Activated T-helper 1 cell treated with anti-CD3 and anti-CD28 coated beads, Interleukin-12 subunit alpha, Interleukin-12 subunit beta, Interleukin-2, Interleukin-4 antibody, amounts not matched to agents 30 ng/mL and 10 ng/mL and 1 ng/mL, durations not matched to agents 14 hours and 24 hours and 36 hours (primary cell): ENCODE measurements at places on chromosomes 12 and 14. TPM values are rescaled to one million over a fixed set of nuclear protein-coding genes. Genes with fewer than 3 reads are reported as not detected.

DNA sequence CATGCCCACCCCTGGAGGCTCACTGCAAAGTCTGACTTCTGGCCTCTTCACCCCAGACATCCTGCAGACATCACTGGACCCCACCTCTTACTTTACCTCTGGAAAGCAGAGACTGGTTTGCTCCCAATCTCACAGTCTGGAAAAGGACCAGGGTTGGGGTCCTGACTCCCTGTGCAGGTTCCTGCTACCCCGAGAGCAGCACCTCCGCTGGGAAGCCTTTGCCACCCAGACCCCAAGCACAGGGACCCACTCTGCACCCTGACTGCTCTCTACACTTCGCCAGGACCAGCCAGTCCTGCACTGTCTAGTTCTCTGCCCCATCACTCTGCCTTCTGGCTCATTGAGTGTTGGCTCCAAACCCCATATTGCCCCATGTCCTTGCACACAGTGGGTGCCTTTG lies 16.0 kb downstream of the FOXN4 start:
- no peak overlapping the region for H3K4me3 ChIP-seq
- no peak overlapping the region for H3K27ac ChIP-seq
- H3K27me3 ChIP-seq = peaks cover 15% of the 10 kb centered on the region
- no peaks in the 10 kb centered on the region for H3K4me1 ChIP-seq
- no peak for DNase-seq
- H3K36me3 ChIP-seq = no peaks in the 10 kb centered on the region

GRCh38 chr14:55867719-55868118 lies 250.5 kb upstream of the PELI2 start:
- H3K27me3 ChIP-seq = peaks cover 33% of the 10 kb centered on the region
- no peaks in the 10 kb centered on the region for H3K36me3 ChIP-seq
- no peak overlapping the region for H3K4me3 ChIP-seq
- no peak for DNase-seq

GRCh38 chr12:100955139-100955538 lies 160.6 kb downstream of the ANO4 start:
- H3K4me1 ChIP-seq = no peaks in the 10 kb centered on the region
- no peak overlapping the region for H3K27ac ChIP-seq
- H3K4me3 ChIP-seq = no peak overlapping the region
- DNase-seq = no peak
- no peaks in the 10 kb centered on the region for H3K27me3 ChIP-seq

DNA sequence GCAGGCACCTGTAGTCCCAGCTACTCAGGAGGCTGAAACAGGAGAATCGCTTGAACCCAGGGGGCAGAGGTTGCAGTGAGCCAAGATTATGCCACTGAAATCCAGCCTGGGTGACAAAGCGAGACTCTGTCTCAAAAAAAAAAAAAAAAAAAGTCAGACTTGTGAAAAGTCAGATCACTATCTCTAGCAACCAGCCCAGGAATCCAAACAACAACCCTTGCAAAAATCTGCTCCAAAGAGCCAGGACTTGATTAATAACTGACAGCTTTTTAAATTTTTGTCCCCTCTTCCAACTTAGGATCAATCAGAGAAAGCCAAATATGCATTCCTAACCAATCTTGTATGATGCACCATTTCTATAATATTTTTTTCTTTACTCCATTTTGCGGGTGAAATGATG lies 7.7 kb upstream of the NFATC4 start:
- H3K36me3 ChIP-seq = no peaks in the 10 kb centered on the region
- no peak overlapping the region for H3K27ac ChIP-seq
- no peak overlapping the region for H3K4me3 ChIP-seq
- no peak for DNase-seq
- peaks cover 35% of the 10 kb centered on the region for H3K27me3 ChIP-seq

GRCh38 chr12:91432089-91432488 lies 249.5 kb upstream of the DCN start:
- no peak overlapping the region for H3K27ac ChIP-seq
- peaks cover 2% of the 10 kb centered on the region for H3K27me3 ChIP-seq
- no peak for DNase-seq

- H3K27me3 ChIP-seq = no peaks in the 10 kb centered on the region
- no peak overlapping the region for H3K27ac ChIP-seq
- no peak overlapping the region for H3K4me3 ChIP-seq
- peaks cover 5% of the 10 kb centered on the region for H3K36me3 ChIP-seq
- no peak for DNase-seq
- no peaks in the 10 kb centered on the region for H3K4me1 ChIP-seq
Measured at GRCh38 chr14:66831173-66831572, 323.2 kb downstream of the GPHN start.

GRCh38 chr14:56199982-56200577 lies 81.9 kb downstream of the PELI2 start:
- DNase-seq = no peak
- H3K27ac ChIP-seq = no peak overlapping the region
- H3K4me3 ChIP-seq = no peak overlapping the region
- H3K4me1 ChIP-seq = peaks cover 20% of the 10 kb centered on the region

- H3K27ac ChIP-seq = no peak overlapping the region
- H3K36me3 ChIP-seq = no peaks in the 10 kb centered on the region
- no peaks in the 10 kb centered on the region for H3K4me1 ChIP-seq
- no peak for DNase-seq
Measured at GRCh38 chr12:115811929-115812328, 465.6 kb downstream of the MED13L start.

CD63 gene
- 183 and 198 TPM in 2 replicates for total RNA-seq

- H3K27me3 ChIP-seq = no peaks in the 10 kb centered on the region
- DNase-seq = no peak
- no peak overlapping the region for H3K27ac ChIP-seq
- H3K4me1 ChIP-seq = peaks cover 6% of the 10 kb centered on the region
- peaks cover 34% of the 10 kb centered on the region for H3K36me3 ChIP-seq
Measured at GRCh38 chr12:102202556-102202955, 4.9 kb upstream of the PMCH start.

DNA sequence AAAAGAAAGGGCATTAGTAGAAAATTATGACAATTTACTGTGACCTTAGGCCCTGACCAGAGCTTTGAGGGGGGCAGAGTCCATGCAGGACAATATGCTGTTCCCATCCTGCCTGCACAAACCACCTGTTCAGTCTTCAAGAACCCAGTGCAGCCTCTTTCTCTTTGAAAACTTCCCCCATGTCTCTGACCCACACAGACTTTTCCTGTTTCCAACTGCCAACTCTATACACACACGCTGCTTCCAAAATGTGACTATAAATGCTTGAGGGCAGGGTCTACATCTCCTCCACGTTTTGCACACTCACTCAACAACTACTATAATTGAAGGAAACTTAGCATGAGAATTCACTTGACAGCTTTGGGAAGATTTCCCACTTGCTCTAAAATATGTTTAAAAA lies 36.6 kb upstream of the SYCP3 start:
- H3K4me1 ChIP-seq = peaks cover 45% of the 10 kb centered on the region
- DNase-seq = no peak
- H3K27ac ChIP-seq = no peak overlapping the region

- peaks cover 23% of the 10 kb centered on the region for H3K27me3 ChIP-seq
- no peaks in the 10 kb centered on the region for H3K36me3 ChIP-seq
- no peaks in the 10 kb centered on the region for H3K4me1 ChIP-seq
- DNase-seq = no peak
Measured at GRCh38 chr14:60349663-60350365, 100.8 kb downstream of the PPM1A start.

GRCh38 chr14:26866721-26867120 lies 268.9 kb upstream of the NOVA1 start:
- DNase-seq = no peak
- no peak overlapping the region for H3K4me3 ChIP-seq
- H3K4me1 ChIP-seq = no peaks in the 10 kb centered on the region
- no peak overlapping the region for H3K27ac ChIP-seq
- H3K27me3 ChIP-seq = no peaks in the 10 kb centered on the region
- no peaks in the 10 kb centered on the region for H3K36me3 ChIP-seq

DNA sequence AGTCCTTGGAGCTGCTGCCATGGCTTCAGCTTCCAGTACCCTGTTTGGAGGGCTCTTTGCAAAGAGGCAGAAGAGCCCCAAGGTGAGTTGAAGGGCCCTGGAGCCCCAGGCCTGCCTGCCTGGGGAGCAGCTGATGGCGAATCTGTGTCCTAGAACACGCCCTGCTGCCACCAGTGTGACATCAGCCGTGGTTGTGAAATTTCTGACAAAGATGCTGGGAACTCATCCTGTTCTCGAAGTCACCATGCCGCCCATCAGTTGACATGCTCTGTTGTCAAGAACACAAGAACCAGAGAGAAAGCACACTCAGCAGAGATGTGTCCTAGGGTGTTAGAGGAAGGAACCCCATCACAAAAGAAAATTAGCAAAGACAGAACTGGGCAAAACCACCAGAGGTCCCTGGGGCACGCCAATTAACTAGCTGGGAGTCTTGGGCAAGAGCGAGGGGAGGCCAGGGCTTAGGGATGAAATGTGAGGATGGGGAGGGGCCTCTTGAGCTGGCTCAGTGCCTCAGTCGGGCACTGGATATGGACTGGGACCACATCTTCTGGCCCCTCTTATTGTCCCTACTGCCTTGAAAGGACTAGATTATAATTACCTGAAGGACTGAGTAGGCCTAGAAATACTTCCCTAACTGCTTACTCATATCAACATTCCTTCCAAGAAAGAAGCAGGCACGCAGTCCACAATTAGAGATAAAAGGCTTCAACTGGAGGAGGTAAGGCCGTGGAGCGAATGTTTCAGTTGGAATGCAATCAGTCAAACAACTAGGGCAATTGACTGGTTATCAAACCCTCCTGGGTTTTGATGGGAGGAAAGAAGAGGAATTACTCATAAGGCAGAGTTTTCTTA lies 163.1 kb downstream of the CACNA1C start:
- no peak overlapping the region for H3K27ac ChIP-seq
- no peak overlapping the region for H3K4me3 ChIP-seq
- H3K4me1 ChIP-seq = no peaks in the 10 kb centered on the region
- H3K36me3 ChIP-seq = no peaks in the 10 kb centered on the region

DNA sequence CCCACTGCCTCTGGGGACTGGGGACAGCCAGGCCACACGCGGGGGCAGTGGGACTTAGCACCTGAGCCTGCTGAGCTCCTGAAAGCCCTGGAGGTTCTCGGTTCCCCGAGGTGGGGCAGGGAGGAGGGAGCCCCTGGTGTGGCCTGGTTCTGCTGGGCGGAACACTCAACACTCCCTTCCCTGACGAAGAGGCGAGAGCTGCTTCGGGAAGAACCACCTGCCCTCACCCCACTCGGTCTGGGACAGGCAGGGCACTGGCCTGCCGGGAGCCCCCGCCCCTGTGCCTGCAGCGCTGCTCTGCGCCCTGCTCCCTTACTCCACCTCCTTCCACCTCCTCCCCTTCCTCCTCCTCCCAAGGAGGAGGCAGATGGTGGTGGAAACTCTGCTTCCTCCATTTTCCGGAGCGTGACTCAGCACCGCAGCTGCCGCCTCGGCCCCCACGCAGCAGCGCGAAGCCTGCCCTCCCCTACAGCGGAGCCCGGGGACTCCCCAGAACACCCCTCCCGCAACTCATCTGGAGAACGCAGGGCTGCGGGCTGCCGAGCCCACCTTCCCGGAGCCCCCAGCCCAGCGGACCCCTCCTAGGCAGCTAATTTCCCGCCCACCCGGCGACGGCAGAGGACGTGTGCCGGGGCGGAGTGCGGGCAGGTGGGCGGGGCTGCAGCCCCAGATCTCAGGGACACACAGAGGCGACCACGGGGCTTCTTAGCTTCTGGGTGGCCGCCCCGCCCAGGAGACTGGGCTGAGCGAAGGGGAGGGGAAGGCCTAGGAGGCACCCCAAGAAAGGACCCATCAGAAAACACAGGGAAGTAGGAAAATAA lies 11.7 kb upstream of the INF2 start:
- peaks cover 5% of the 10 kb centered on the region for H3K27me3 ChIP-seq
- peak overlapping the region; percentile 90 for H3K27ac ChIP-seq
- peak overlapping the region; percentile 73 for H3K4me3 ChIP-seq
- no peaks in the 10 kb centered on the region for H3K36me3 ChIP-seq
- peak; percentile 69 for DNase-seq

CYP46A1 gene
- 0.27 TPM in 1 of 2 replicates, not detected in the other for total RNA-seq

AQP6 gene
- not detected in 2 replicates for total RNA-seq

DNA sequence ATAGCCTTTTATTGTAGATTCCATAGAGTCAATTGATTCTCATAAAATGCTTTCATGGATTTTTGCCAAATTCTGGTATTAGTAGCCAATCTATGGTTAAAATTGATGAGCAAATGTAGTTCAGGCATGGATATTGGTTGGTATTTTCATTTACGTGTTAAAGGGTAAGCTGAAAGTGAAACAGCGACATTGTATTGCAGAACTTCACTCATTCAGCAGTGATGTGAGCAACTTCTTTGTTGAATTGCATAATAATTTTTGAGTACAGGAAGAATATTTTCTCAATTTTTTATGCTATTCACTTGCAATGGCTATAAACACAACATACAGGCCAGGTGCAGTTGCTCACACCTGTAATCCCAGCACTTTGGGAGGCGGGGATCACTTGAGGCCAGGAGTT lies 24.2 kb upstream of the FAM222A start:
- no peak overlapping the region for H3K4me3 ChIP-seq
- no peaks in the 10 kb centered on the region for H3K36me3 ChIP-seq
- H3K27ac ChIP-seq = no peak overlapping the region
- DNase-seq = no peak
- H3K27me3 ChIP-seq = peaks cover 11% of the 10 kb centered on the region

DNA sequence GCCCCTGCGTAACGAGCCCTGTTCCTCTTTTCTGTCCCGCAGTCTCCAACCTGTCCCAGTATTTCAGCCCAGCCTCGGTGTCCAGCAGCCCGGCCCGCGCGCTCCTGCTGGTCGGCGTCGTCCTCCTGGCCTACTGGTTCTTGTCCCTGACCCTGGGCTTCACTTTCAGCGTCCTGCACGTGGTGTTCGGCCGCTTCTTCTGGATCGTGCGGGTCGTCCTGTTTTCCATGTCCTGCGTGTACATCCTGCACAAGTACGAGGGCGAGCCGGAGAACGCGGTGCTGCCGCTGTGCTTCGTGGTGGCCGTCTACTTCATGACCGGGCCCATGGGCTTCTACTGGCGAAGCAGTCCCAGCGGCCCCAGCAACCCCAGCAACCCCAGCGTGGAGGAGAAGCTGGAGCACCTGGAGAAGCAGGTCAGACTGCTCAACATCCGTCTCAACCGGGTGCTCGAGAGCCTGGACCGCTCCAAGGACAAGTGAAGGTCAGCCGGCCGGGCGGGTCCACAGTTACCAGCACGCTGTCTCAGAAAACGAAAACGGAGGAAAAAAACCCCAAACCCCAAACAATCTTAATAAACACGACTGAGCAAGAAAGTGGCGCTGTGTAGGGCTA lies 31.6 kb downstream of the BRI3BP start:
- DNase-seq = no peak
- no peaks in the 10 kb centered on the region for H3K27me3 ChIP-seq

RAB3IP gene
- 29.8 and 36.1 TPM in 2 replicates for total RNA-seq

- H3K4me1 ChIP-seq = no peaks in the 10 kb centered on the region
- H3K27me3 ChIP-seq = no peaks in the 10 kb centered on the region
- no peak for DNase-seq
Measured at GRCh38 chr14:82445810-82446570, 912.3 kb upstream of the SEL1L start.
